Inflammatory macrophage treated with lipopolysaccharide for 1 hour (primary cell): ENCODE measurements at places on chromosomes 1 and 21.

GRCh38 chr1:55813618-55814017 lies 598.5 kb upstream of the USP24 start:
- no peak for DNase-seq

- DNase-seq = peak; percentile 29
These were observed 12.1 kb downstream of the TIE1 start for GRCh38 chr1:43312663-43313515.

- DNase-seq = no peak
These were observed 2.0 kb upstream of the FAM131C start for GRCh38 chr1:16075337-16076030.

DNA sequence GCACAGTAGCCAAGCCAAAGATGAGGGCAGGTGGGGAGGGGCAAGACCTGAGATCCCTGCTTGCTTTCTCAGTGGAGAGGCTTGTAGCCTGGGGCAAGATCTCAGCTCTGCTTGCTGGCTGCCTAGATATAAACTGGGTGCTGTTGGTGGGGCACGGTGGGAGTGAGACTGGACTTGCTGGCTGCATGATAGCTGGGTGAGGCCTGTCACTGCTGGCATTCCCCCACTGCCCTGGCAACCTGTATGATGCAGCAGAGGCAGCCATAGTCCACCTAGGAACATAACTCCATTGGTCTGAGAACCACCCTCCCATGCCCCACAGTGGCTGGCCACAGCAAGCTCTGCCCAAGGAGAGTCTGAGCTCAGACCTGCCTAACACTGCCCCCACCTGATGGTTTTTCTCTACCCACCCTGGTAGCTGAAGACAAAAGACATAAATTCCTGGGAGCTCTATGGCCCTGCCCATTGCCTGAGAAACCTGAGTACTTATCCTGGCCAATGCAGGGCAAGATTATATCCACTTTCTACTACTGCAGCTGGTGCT lies 261.9 kb upstream of the DEPDC1 start:
- no peak for DNase-seq

DNA sequence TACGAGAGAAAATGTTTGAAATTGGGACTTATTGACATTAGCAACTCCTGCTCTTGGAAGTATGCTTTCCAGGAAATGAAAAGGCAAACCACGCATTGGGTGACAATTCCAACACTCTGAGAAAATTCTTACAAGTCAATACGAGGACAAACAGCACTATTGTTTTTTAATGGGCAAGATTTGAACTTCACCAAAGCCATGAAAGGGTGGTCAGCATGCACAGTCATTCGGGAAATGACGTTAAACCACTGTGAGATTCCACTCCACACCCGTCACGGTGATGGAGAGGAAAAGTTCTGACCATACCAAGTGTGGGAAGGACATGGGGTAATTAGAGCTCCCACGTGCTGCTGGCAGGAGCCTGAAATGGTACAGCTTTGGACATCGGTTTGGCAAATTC lies 12.2 kb upstream of the PRXL2B start:
- no peak for DNase-seq

- no peak for DNase-seq
These were observed 117.9 kb downstream of the KIF26B start for GRCh38 chr1:245272676-245273075.

GRCh38 chr21:36747815-36748383 lies 49.0 kb downstream of the SIM2 start:
- DNase-seq = peak; percentile 10

- no peak for DNase-seq
These were observed 304.6 kb upstream of the FAM78B start for GRCh38 chr1:166471359-166471758.

GRCh38 chr1:184160236-184160635 lies 108.7 kb downstream of the TSEN15 start:
- DNase-seq = peak; percentile 97

- no peak for DNase-seq
These were observed 125.4 kb downstream of the TBX15 start for GRCh38 chr1:118862755-118863154.

- DNase-seq = peak; percentile 21
These were observed 29.4 kb upstream of the CRP start for GRCh38 chr1:159743651-159744410.

- DNase-seq = no peak
These were observed 107.9 kb downstream of the SLC45A1 start for GRCh38 chr1:8425781-8426161.

- DNase-seq = no peak
These were observed 2.5 kb downstream of the CDC42BPA start for GRCh38 chr1:227315629-227316346.

GRCh38 chr1:212167098-212167497 lies 118.1 kb upstream of the PPP2R5A start:
- DNase-seq = peak; percentile 70

DNA sequence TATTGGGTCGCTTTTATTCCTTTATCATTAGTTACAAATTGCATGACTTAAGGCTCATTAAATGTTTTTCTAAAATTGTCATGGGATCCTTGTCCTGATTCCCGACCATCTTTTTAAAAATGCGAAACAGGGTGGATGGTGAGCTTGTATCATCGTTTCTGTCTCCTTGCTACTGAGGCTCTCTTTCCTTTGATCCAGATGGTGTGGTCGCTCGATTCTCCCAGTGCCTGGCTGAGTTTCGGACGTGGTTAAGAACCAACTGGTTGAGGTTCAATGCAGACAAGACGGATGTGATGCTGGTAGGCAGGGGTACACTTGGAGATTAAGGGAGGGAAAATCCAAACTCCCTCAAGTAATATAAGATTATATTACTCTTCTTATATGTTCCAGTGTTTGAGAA lies 1.2 kb downstream of the MIER1 start:
- DNase-seq = no peak

- no peak for DNase-seq
These were observed 3.7 kb downstream of the PEAR1 start for GRCh38 chr1:156897078-156897825.

DNA sequence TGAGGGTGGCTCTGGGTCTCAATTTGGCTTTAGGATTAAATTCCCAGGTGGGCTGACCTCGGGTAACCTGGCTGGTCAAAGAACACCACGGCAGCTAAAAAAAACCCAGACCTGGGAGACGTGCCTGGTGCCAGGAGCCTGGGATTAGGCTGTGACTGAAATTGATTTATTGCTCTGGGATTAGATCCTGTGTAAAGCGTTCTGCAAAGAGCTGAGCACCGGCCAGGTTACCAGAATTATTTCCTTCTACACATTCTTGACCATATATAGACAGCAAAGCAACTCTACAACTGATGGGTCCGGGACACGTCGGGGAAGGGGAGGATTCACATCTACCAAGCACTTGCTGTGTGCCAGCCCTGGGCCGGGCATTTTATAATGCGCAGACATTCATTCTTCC lies 45.2 kb downstream of the TMCO4 start:
- no peak for DNase-seq

GRCh38 chr1:199736646-199737045 lies 290.9 kb upstream of the NR5A2 start:
- no peak for DNase-seq

DNA sequence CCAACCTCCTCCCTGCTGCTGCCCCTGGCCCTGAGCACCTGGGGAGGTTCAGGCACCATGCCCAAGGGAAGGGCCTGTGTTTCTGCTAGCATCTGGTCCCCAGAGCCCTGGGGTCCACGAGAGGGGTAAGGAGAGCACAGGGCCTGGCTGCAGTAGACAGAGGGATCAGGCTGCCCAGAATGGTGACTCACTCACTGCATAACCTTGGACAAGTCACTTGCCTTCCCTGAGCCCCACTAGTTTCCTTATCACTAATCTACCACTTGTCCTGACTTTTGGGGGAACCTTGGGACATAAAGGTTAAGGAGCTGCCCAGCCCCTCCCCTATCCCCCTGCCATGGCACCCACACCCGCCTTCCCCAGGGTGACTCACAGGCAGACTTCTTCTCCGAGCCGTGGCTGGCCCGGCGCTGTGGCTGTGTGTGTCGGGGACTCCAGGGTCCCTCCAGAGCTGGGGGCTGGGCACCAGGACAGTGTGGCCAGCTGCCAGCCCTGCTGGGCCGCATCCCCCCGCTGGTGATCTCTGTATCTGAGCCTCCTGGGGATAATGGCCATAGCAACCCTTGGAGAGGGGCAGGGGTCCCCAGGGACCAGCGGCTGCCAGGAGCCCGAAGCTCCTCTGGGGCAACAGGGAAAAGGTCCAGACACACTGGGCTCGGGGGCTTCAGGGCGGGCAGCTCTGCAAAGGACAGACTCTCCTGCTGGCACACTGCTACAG lies 4.0 kb downstream of the ARHGEF19 start:
- no peak for DNase-seq

GRCh38 chr1:218369688-218370511 lies 24.8 kb downstream of the TGFB2 start:
- no peak for DNase-seq

DNA sequence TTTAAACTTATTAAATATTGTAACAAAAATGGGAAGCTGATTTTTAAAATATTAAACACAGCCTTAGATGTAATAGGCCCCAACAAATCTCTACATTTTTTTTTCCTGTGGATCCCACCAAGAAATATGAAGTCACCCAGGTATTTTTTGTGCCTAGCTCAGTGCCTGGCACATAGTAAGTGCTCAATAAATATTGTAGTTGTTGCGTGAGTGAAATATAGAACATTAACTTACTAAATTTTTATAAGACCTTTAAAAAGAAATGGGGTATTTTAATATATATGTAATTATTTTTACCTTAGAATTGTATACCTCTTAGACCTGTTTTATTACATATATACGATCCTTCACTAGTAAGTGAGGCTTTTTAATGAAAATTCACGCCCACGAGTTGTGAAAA lies 569 bp upstream of the DNAH14 start:
- no peak for DNase-seq

DNA sequence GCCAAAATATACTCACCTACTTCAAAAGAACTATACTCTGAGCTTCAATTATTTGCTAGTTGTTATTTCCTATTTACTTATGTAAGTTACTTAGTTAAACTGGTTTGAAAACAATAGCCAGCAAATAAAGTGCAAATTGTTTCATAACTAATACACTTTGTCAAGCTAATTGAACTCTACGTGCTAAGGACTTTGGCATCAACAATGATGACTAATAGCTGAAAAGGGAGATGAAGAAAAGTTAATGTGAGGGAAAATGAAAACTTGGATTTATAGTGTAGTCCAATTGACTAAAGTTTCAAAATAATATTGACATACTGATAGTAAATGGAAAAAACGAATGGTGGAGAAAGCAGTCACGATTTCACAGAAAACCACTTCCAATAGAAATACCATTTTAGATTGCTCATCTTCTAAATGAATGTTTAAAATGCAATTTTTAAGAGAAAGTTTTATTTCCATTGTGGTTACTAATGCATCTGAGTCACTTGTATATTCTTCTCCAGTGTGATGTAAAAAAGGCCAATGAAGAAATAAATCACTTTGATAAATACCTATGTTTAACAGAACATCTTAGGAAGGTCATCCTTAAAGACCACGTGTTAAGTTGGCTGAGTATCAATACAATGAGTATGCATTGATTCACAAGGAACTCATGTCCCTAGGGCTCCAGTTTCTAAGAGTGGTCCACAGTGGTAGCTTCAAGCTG lies 455.2 kb downstream of the LTN1 start:
- DNase-seq = no peak

DNA sequence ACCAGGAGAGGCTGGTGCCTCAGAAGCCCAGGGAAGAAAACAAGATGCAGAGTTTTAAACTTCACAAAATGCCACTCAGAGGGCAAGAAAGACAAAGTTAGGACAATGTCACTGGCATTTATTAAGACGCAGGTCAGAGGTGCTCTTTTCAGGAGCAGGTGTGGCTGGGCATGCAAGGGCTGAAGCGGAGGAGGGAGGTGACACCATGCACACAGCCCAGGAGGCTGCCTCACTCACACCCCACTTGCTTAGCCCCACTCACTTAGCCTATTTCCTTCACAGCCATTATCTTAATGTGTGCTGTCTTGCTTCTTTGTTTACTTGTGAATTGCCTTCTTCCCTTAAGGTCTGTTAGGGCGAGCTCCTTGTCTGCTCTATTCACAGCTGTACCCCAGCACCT lies 17.2 kb downstream of the HIVEP3 start:
- no peak for DNase-seq

DNA sequence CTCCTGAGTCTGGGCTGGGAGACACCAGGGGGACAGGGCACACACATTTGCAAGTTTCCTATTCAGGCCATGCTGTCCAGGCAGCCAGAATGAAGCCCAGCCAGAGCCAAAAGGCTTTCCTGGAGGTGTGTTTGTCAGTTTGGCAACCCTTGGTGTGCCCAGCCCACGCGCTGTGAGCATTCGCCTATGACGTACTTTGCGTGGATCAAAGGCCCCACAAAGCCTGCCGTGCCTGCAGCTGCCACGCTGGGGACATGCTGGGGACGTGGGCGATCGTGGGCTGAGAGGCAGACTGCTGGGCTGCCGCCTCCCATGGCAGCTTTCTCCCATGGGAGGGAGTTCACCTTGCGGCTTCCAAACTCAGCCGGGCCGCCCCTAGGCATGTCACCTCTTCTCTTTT lies 57.5 kb downstream of the CD247 start:
- no peak for DNase-seq

- DNase-seq = peak; percentile 33
These were observed 444.2 kb downstream of the SETD4 start for GRCh38 chr21:35616090-35616489.

- DNase-seq = no peak
These were observed 63.8 kb downstream of the CD34 start for GRCh38 chr1:207847116-207847515.

- no peak for DNase-seq
These were observed 436.6 kb upstream of the BEND5 start for GRCh38 chr1:49213301-49213700.

GRCh38 chr1:15427280-15427666 lies 11.0 kb upstream of the CTRC start:
- DNase-seq = no peak

DNA sequence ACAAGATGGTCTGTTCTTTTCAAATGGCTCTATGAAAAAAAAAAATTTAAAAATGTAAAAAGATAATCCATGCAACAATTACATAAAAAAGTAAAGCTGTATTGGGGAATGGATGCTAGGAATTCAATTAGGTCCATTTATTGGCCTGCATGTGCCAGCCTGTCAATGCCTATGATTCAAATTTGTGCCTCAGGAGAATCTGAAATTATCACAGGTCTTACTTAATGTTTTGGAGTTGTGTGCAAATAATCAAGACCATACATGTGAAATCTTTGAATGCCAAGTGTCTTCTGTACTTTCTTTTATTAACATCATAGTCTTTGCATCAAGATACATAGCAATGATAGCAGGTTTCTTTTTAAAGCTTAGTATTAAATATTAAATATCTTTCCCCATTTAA lies 13.5 kb upstream of the KLHL12 start:
- no peak for DNase-seq

DNA sequence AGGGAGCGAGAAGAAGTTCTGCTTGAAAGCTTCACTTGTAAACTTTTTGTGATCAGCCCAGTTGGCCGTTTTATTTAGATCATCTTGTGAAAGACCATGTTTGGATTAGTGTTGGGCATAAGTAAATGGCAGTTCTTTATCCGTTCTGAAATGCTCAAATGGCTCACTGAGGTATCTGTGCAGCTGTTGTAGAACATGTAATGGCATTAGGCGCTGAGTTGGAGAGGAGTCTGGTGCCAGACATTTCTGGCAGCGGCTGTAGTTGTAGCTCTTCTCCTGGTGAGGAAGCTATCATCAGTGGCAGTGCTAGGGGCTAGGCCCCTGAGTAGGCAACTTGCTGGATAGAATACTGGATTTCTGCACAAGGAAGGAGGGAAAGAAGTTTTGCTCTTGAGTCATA lies 321.6 kb downstream of the LMO4 start:
- no peak for DNase-seq
